GM06990 (cell line): ENCODE measurements at places on chromosomes 12 and 14.
A peak's percentile ranks its signal among the peaks of the same experiment; 100 is the strongest.

DNA sequence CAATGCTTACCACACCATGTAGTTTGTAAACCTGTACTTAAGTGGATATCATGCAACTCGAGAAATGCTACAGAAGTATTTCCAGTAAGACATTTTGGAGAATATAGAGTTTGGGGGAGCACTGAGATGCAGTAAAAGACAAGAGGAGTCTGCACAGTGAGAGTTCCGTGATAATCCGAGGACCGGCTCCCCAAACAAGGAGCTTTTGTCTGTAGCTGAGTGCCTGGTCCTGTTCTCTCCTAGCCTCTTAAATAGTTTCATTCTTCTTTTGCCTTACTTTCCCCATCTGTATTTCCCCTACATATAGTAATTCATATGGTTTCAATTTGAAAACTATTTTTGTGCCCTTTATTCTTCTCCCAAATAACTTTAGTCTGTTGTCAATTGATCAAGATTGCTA is 364.1 kb downstream of the EGLN3 start:
- no peak for DNase-seq

DNA sequence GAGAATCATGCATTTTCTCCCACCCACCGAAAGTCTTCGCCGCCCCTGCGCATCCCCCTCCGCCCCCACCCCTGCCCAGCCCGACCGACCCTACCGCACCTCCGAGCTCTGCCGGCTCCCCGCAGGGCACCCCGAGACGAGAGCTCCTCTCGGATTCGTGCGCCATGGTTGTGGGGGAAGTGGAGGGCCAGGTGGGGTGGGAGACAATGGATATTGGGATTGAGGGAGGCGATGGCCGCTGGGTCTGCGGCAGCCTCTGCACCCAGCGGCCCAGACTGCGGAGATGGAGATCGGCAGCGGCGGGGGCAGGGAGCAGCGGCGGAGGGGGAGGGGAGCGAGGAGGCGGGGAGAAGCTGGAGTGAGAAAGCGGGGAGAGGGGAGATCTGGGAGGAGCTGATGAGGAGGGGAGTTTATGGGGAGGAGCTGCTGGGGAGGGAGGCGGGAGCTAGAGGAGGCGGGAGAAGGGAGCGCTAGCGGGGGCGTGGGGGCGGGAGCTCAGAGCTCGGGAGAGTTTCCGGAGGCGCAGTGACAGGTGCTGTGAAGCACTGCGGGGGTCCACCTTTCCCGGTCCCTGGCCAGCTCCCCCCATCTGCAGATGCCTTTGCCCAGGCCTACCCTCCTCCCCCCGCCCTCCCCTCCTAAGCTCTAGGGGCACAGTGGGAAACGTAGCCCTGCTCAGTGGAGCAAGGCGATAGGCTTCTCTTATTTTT is at the start of gene SALL2:
SALL2 (minus strand) TSS at position 385 of the 710 bp plus-strand sequence; CDS start at position 166, 219 bp downstream.
- DNase-seq: peak; percentile 49

DNA sequence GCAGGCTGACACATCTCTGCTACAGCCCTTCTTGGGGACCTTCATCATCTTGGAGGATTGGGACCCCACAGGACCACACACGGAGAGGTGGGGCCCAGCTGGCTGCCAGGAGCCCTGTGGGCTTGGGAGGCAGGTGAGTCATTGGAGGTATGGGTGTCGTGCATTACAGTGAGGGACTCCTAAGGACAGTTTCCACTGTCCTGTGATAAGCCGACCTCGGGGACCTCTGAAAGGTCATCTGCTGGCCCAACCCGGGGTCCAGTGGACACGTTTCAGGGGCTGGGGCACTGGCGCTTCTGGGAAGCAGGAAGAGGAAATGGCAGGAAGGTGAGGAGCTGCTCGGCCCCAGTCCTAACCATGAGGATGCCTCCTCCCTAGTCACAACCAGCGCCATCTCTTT is 238.0 kb downstream of the BCL11B start:
- no peak for DNase-seq

DNA sequence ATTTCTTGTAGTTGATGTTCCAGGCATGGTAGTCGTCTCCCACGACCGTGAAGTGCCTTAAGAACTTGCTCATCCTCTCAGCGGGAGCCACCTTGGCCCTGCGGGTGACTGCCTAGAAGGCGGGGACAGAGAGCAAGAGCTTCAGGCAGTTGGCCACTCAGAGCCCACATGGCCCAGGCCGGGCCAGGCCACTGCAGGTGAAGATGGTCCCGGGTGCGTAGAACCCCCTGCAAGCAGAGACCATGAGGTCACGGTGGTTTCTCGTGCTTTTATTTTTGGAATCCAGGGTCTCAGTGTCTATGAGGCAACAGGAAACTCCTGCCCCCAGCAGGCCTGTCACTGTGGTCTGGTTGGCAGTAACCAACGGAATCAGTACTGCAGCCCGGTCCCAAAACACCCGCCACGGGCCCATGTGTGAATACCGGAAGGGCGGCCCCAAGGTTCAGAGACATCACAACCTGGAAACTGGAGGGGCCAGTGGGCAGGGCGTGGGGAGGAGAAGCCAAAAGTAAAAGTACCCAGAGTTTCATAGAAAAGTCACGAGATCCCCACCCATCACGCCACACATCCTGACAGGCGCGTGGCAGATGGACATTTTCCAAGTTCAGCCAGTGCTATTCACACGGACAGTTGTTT is 27.5 kb downstream of the HVCN1 start:
- DNase-seq: peak; percentile 88

GRCh38 chr12:91367234-91367849 is 184.7 kb upstream of the DCN start:
- DNase-seq: no peak

DNA sequence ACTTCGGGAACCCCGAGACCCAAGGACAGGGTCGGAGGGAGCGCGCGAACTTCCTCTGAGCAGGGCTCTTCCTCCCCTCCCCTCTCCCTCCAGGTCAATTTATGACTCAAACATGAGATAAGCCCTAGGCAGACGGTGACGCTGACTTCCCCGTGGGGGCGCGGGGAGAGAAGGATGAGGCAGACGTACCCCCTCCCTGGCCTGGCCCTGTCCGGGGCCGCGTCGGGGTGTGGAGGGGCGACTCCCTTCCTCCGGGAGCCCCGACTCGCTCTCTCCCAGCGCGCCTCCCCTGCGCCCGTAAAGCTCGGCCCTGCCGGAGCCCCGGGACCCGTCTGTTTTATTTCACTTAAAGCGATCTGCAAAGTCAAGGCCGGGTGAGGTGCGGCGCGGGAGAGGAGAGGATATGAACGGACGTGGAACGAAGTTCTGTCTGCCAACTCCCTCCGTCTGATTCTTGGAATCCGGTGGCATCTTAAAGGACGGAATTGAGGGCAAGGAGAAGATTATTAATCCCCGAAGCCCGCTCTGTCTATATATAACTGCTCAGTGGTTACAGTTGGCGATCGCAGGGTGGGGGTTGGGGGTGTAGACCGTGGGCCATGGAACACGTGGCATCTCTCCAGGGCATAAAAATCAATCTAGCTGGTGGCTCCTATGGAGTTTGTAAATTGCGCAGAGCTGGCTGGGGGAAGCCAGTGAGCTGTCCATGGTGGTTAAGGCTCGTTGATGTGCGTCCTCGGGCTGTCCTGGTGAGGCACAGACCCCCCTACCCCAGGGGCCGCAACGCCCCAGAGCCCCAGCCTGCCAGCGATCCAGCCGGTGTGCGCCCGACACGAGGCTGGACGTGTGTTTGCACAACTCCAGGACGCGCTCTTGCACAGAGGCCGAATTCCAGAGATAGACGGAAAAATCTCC is 2.9 kb upstream of the PTHLH start:
- no peak for DNase-seq

DNA sequence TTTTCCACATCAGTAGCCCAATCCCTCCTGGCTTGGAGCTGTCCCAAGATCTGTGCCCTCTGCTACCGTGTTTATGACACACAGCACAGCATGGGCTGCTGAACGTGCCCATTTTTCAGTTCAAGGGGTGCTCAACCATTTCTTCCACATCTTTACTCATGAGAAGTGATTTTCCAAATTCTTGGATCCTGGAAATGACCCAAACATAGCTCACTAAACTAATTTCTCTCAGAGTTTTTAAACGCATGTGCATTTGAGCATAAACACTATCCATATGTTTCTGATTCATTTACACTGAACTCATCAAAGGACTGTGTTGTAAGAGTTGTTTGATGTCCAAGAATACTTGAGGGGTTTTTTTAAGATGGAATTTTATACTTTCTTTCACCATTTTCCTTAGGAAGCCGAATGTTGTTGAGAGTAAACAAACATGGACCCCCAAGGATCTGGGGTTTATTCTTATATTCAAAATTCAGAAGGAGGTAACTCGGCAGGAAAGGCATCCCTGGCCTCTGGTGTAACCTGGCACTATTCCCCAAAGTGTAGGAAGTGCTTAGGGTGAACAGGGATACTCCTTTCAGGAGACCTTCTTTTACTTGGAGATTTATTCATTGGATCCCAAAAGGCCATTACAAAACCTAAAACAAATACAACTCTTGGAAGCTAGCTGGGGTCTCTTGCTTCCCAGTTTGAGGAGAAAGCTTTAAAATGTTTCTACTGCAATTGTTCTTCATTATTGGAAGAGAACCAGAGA is 215.0 kb downstream of the BMP4 start:
- no peak for DNase-seq

DNA sequence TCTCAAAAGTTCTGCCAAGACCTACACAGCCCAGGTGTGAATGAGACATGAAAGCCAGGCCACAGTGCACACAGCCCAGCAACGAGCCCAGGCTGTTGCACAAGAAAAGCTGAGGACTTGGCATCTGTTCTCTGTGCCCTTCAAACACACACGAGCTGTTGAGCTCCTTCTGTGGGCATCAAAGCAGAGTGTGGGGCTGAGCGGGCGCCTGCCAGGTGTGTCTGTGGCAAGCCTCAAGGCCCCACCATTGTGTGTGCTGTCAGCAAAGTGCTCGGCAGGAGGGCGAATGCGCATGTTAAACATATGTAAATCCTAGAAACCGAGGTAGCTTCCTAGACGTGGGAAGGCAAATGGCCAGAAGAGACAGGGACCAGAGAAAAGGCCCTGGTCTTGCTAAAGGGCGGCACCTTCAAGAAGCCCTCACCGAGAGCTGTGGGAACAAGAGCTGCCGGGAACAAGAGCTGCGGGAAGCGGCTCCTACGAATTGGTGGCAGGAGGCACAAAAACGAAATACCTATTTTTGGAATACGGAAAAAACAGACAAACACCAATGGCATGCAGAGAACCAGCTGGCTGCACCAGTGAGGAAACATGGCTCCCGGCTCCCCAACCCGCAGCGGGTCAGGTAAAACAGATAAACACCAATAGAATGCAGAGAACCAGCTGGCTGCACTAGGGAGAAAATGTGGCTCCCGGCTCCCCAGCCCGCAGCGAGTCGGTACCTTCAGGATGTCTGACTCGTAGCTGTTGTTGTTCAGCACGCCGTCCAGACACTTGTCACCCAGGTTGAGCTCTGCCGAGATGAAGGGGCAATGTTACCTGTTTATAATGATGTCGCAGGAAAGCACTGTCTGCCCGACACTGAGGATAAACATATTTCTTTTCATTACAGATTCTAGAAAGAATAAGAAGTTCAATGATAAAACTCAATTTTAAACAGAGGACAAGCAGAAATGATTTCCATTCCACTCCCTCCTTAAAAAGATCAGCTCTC is 19.0 kb upstream of the GOLGA3 start:
- DNase-seq: no peak

- DNase-seq: no peak
These were observed 2.4 kb downstream of the GNG2 start for GRCh38 chr14:51862860-51863259.

DNA sequence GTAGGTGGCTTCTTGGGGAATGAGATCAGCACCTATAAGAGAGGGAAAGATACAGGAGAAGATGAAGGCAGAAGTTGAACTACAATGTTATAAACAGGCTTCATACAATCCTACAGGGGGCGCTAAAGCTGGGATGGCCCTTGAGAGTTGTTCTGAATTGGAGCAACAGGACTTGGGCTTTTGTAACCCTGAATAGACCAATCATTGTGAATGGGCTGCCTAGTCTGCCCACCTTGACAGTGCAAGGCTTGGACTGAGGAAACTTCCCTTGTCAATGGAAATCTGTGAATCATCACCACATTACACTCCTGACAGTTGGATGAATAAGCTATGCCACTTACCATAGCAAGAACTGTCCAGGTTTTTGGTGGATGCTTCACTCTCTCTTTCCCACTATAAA is 306.1 kb downstream of the KCNC2 start:
- no peak for DNase-seq

DNA sequence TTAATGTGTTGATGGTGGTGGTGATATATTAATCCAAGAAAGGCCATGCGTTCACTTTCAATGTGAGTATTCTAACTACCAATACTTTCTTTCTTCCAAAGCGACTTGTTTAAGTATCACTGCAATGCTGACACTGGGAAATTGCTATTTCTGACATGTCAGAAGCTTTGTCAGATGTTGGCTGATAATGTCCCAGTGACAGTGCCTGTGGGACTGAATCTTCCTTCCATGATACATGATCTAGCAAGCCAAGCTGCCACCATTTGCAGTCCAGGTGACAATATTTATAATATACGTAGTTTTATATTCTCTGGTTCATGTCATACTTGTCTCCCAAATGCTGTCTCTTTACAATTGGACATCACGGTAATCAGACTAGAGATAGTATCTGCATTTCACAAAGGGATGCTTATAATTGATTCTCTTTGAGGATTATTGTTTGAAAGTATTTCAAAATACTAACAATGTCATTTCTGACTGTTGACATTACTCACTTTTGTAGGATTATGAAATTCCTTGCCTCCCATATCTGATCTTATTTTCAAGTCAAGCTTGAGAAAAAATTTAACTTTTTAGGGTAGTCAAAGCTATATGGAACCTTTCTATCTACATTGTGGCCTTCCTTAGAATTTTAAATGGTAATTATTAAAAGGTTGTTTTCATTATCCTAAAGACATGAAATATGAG is 57.3 kb downstream of the KNTC1 start:
- no peak for DNase-seq

DNA sequence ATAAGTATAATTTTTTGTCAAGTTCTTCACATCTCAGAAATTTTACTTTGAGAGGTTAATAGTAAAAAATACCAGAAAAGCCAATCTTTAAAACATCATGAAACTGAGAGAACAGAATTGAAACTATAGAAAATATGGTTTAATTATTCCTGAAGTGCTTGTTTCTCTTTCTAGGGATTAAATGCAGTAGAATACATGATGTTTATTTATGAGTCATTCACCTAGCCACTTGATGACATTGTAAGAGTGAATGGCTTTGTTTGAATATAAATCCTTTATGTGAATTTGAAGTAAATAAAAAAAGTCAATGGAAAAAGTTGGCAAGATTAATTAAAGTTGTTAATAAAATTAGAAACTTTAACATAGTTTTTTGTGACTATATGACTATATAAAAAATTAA is 48.4 kb downstream of the KTN1 start:
- no peak for DNase-seq

- no peak for DNase-seq
These were observed at the start of gene LUM for GRCh38 chr12:91111366-91112325. Gene LUM (minus strand): TSS chr12:91111494. CDS start chr12:91108979, 2,515 bp downstream.

DNA sequence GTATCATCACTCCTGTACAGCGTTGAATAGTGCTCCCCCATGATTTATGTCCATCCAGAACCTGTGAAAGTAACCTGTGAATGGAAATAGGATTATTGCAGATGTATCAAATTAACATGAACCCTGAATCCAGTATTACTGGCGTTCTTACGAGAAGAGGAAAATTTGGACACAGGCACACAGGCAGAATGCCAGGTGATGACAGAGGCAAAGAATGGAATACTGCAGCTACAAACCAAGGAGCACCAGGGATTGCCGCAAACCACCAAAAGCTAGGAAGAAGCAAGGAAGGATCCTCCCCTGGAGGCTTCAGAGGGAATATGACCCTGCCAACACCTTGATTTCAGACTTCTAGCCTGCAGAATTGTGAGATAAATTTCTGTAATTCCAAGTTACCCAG is 113.5 kb upstream of the EGLN3 start:
- no peak for DNase-seq

GRCh38 chr12:75438059-75438754 is 42.3 kb upstream of the GLIPR1 start:
- DNase-seq: no peak

GRCh38 chr12:51382173-51382572 is 9.0 kb downstream of the GALNT6 start:
- DNase-seq: no peak
